ENCODE measurements at places on chromosomes 3 and 15. TPM values are rescaled to one million over a fixed set of nuclear protein-coding genes. Genes with fewer than 3 reads are reported as not detected.

The SLC2A2 gene
- not detected for total RNA-seq

The KAT2B gene
- total RNA-seq, result 112 TPM

The SAMD7 gene
- total RNA-seq, result not detected

The C3orf70 gene
- total RNA-seq, result not detected

The CPN2 gene
- total RNA-seq, result not detected

The FBXL22 gene
- total RNA-seq, result 0.66 TPM

The HEXA gene
- total RNA-seq, result 80.9 TPM

The HGD gene
- 0.29 TPM for total RNA-seq

The PTH1R gene
- total RNA-seq, result not detected

The XRN1 gene
- total RNA-seq, result 58.0 TPM

The PRTG gene
- not detected for total RNA-seq

The CTXND1 gene
- total RNA-seq, result not detected

The C2CD4A gene
- total RNA-seq, result not detected

- no peak for DNase-seq
Measured at GRCh38 chr3:72299321-72299802, 514.4 kb upstream of the PROK2 start.

- no peak for DNase-seq
Measured at GRCh38 chr3:184075901-184076300, 21.0 kb upstream of the HTR3E start.

- no peak for DNase-seq
Measured at GRCh38 chr15:81097116-81097889, 36.8 kb upstream of the CFAP161 start.

GRCh38 chr3:30664884-30665283, 58.5 kb downstream of the TGFBR2 start:
- DNase-seq, result no peak

DNA sequence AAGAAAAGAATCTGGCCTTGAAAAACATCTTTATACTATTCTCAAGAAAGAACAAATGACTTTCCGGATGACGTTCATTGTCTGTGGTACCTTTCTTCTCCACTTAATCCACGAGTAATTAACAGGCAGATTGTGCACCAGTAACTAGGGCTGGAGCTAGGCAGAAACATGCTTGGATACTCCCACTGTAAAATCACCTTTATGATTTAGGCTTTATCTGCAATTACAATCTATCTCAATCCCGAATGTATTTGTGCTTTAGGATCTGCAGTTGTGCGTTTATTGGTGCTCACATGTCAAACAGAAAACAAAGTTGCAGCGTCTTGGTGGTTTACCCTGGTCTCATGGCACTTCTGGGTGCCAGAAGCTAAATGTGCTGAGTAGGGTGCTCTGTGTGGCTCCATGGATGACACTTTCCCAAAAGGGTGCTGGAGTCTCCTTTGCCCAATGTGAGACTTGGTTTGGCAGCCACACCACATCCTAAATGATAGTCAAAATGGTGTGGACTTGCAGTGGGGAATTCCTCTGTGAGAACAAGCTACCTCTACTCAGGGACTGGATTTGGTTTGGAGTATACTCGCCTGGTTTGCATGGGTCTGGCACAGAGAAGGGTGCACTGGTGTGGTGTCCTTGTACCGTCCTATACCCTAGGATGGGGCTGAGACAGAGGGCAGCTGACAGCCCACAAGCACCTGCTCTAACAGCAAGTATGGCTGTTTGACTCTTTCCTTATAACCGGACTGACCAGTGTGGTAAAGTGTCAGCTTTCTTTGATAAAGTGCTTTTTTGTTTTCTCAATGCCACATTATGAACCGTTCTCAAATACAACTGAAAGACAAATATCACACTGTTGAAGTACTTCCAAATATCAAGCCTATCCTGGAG, 7.7 kb downstream of the SERP1 start:
- DNase-seq, result no peak

DNA sequence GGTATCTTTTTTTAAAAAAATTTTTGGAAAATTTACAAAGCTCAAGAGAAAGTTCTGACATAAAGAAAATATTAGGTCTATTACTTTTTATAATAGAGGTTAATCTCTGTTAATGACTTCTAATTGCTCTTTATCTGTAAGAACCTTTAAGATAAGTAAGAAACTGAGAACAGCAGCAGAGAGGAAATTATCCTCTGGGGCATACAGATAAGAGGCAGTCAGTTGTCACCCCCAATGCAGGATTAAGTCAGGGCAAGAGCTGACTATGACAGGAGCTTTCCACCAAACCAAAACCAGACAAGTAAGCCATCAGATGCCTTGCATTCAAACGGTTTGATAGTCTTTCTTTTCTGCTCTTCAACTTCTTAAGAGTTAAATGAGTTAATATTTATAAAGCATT, 149.0 kb downstream of the GSK3B start:
- DNase-seq, result no peak

GRCh38 chr3:171748064-171748924, 62.0 kb downstream of the PLD1 start:
- no peak for DNase-seq

- no peak for DNase-seq
Measured at GRCh38 chr15:70556779-70557178, 206.6 kb downstream of the UACA start.

DNA sequence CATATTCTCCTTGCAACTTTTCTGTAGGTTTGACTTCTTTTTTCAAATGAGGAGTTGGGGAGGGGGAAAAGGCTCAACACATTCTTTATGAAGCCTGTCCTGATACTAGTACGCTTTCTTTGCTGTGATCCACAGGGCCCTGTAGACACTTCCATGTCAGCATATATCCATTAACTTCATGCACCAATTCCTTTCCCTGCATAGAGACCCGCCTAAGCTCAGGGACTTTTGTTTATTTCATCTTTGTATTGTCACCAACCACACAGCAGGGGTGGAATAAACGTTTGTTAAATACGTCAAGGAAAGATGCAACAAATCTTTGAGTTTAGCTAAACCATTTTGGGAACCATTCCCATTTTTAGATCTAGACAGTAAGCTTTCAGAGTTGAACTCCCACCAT, 43.0 kb upstream of the GK5 start:
- no peak for DNase-seq

GRCh38 chr3:67201026-67201425, 202.9 kb downstream of the KBTBD8 start:
- no peak for DNase-seq

- DNase-seq, result no peak
Measured at GRCh38 chr3:176009256-176009655, 1150.1 kb downstream of the NAALADL2 start.

DNA sequence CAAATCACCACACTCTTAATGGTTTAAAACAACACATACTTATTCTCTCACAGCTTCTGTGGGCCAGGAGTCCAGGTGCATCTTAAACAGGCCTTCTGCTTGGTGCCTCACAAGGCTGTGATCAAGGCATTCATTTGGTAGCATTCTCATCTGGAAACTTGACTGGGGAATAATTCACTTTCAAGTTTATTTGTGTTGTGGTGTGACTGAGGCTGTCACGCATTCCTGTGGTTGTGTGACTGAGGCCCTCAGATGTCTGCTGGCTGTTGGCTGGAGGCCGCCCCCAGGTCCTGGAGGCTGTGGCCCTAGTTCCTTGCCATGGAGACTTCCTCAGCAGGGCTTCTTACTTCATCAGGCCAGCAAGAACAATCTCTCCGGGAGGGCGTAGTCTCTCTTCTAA, 16.9 kb upstream of the FAM3D start:
- DNase-seq, result no peak

- no peak for DNase-seq
Measured at GRCh38 chr3:52529376-52530333, 4.0 kb downstream of the NT5DC2 start.

DNA sequence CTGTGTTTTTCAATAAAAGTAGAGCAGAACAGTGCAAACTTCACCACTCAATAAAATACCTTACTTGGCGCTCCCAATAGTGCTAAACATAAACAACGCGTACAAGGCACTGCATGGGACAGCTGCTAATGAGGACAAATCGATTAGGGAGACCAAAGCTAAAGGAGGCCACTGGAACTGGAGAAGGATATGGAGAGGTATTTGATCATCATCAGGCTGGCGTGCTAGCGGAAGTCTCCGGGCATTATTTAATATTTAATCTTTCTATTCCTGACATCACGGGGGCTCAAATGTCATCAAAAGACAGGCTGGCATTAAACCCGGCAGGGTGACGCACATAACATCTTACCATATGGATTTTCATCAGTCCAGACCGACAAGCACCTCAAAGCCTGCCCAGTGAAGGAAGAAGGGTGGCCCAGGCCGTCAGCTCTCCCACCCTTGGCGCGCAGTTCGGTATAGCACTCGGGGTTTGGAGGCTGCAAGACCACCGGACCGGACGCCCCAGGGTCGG, 604 bp downstream of the CCPG1 start:
- DNase-seq, result no peak

DNA sequence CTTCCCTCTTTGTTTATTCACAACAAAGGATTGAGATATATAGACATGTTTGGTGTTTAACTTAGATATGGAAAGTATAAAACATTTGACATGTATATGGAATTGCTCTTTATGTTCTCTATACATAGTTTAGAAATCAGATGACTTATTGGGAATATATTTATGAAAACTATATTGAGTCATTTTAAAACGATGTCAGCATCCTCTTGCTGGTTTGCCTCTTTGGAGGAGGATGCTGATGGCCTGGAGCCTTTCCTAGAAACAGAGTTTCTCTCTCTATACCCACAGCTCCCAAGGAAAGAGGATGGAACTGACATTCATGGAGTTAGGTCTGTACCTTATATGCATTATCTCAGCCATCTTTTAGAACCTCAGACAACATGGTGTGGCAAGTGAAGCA, 40.3 kb downstream of the ZBTB38 start:
- no peak for DNase-seq

- DNase-seq, result no peak
Measured at GRCh38 chr3:135495891-135496290, 469.6 kb upstream of the PPP2R3A start.
